Renal cortical epithelial cell (primary cell): ENCODE measurements at places on chromosomes 5 and 9.

DNA sequence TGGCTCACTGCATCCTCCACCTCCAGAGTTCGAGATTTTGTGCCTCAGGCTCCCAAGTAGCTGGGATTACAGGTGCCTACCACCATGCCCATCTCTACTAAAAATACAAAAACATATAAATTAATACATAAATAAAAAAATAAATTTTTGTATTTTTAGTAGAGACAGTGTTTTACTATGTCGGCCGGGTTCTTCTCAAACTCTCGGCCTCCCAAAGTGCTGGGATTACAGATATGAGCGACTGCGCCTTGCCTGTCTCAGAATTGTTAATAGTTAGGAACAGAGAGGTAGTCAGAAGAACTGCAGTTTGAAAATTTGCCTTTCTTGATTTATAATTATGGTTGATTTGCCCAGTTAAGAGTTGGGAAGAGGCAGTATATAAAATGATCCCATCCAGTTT, 2.8 kb downstream of the ATP6V1G1 start:
- no peak for DNase-seq

- DNase-seq: no peak
These were observed 65.3 kb downstream of the GRAMD2B start for GRCh38 chr5:126488443-126489065.

DNA sequence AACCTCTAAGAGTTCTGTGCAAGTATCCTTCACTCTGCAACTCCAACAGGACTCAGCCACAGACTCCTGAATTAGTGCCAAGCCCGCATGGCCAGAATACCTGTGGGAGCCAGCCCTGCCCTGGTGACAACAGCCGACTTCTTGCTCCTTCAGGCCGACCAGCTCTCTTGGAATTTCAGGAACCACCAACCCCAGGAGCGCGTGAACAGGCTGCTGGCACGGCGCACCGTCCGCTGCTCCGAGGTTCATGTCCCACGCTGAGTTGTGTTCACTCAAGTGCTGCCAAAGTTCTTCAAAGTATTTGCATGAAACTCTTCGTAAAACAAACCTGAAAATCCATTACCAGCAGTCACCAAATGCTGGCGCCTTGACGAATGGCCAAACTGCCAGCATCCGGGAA, 232.8 kb downstream of the NR2F1-AS1 start:
- peak; percentile 84 for DNase-seq

- no peak for DNase-seq
These were observed 530.4 kb upstream of the PTPRD start for GRCh38 chr9:11142965-11143738.

- DNase-seq: peak; percentile 55
These were observed 41.3 kb downstream of the CAST start for GRCh38 chr5:96703384-96703920.

GRCh38 chr9:135602789-135603481, 36.4 kb downstream of the GLT6D1 start:
- peak; percentile 2 for DNase-seq

GRCh38 chr9:79581388-79581787, 9.6 kb downstream of the TLE4 start:
- no peak for DNase-seq

DNA sequence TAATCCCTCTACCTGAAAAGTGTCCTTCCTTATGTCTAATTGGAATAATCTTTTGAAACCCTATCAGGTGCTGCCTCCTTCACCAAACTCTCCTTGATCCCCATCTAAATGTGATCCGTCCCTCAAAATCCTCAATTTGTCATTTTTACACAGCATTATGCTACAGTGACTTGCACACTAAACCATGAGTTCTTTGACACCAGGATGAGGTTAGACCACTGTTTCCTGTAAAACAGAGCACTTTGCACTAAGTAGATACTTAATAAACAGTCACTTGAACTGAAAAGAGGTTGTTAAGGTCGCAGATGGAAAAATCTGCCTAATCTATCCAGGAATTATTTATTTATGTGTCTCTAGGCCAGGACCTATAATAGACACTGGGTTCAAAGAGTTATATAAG, 44.2 kb upstream of the TLX3 start:
- no peak for DNase-seq

DNA sequence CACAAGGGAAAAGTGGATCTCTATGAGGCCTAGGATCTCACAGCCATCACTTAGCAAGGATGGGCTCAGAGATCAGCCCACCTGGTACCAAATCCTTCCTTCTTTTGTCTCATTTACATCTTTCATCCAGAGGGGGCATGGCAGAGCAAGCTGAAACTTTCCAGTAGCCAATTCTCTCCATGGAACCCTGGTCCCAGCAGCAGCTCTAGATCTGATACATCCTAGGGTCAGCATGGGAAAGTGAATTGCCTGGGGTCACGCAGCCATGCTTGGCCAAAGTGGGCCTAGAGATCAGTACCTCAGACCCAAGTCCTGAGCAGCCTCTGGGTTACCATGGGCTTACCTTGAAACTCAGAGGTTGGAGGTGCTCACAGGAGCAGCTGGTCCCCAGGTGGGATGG, 170.5 kb downstream of the GABBR2 start:
- no peak for DNase-seq

DNA sequence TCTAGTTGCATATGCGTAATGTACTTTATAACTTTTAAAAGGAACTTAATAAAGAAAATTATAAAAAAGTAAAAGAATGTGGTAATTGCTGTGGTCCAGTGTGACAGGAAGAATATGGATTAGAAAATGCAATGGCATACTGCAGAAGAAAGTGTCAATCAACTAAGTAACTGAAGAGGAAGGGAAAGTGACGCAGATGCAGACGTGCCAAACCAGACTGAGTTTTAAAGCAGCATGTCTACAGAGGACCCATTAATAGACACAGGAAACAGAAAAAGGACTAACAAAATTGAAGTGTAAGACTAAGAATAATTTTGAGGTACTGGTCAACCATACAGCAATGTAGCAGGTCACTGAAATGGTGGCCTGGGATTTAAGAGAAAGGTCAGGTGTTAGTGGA, 73.3 kb downstream of the DPYSL3 start:
- no peak for DNase-seq

GRCh38 chr9:107446491-107446890, 43.1 kb downstream of the KLF4 start:
- no peak for DNase-seq
